NB4 (cell line): ENCODE measurements at places on chromosomes 2 and 18.
A peak's percentile ranks its signal among the peaks of the same experiment; 100 is the strongest.

GRCh38 chr2:111702119-111702803, 181.7 kb downstream of the ANAPC1 start:
- DNase-seq: peak; percentile 88

GRCh38 chr2:235170536-235171521, 219.0 kb downstream of the SH3BP4 start:
- peak; percentile 5 for DNase-seq

- no peak for DNase-seq
These were observed 17.3 kb upstream of the SPP2 start for GRCh38 chr2:234033174-234033573.

DNA sequence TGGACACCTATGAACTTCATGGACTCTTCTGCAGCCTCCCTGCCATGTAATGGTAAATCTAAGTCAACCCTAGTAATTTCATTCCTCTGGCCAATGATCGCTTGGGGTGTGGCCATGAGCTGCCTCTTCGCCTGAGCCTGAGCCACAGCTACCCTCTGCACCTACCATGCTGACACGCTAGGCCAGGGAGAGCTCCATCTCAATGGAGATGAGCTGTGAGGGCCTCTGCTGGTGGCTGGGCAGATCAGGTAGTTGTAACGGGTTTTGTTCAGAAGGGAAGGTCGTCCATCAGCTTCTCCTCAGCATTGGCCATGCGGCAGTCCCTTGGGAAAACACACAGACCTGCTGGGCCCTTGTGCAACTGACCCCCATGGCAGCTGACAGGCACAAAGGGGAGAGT, 24.4 kb downstream of the MPHOSPH10 start:
- DNase-seq: peak; percentile 79

GRCh38 chr2:7070483-7070882, 153.3 kb downstream of the RNF144A start:
- no peak for DNase-seq

- DNase-seq: no peak
These were observed 58.3 kb downstream of the COL6A3 start for GRCh38 chr2:237355701-237356100.

- DNase-seq: no peak
These were observed 10.7 kb downstream of the GCKR start for GRCh38 chr2:27507293-27507692.

GRCh38 chr2:85011747-85012146, 40.8 kb downstream of the KCMF1 start:
- DNase-seq: peak; percentile 37
